Activated T-helper 1 cell treated with Interleukin-2 at 50 U/mL for 16 hours (primary cell): ENCODE measurements at places on chromosomes 13 and 19.

DNA sequence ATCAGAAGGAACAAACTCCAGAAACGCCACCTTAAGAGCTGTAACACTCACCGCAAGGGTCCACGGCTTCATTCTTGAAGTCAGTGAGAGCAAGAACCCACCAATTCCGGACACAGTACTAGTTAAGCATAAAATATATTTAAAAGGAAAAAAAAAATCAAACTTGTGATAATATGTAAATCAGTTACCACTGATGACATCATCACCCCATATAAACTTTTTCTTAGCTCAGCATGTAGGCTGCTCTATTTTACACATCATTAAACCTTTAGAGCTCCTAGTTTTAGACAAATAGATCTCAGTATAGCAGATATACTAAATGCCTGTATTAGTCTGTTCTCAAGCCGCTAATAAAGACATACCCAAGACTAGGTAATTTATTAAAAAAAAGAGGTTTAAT lies 668.1 kb downstream of the PCDH9 start:
- no peak for DNase-seq

GRCh38 chr13:113299951-113300350 lies 2.9 kb downstream of the LAMP1 start:
- no peak for DNase-seq

- no peak for DNase-seq
These were observed 1893.9 kb downstream of the PCDH9 start for GRCh38 chr13:65336087-65336749.

DNA sequence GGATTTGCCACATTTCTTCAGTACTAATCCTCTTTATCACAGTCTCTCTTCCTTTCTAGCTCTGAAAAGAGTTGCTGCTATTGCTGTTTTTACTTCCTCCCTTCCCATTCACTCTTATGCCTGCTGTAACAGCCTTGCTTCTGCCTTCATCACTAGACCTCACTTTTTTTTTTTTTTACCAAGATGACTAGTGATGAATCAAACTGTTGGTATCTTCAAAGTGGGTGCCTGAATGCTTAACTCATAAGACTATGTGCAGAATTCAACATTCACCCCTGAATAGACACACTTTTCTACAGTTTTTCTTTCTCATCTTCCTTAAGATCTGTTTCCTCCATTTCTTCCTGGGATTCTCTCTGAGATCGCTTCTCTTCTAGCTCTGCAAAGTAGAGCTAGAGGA lies 217.2 kb upstream of the HTR2A start:
- DNase-seq = no peak

- no peak for DNase-seq
These were observed 23.2 kb downstream of the SPATA13 start for GRCh38 chr13:24183741-24184182.

- DNase-seq = no peak
These were observed 8.1 kb upstream of the SIN3B start for GRCh38 chr19:16821081-16821480.

DNA sequence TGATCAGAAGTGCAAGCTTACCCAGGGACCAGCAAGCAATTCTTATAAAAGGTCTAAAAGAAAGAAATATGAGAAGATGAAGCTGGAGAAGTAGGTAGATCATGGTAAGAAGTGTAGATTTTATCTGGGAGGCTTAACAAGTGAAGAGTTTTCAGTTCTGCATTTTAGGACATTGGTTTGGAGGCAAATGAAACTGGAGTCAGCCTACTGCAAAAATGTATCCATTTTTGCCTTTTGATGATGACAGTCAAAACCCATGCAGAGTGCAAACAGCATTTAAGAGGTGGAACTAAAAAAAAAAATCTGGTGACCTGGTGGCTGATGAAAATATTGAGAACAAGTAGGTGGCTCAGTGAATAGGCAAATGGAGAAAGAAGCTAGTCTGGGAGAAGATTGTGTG lies 216.9 kb downstream of the DNAJC15 start:
- no peak for DNase-seq

DNA sequence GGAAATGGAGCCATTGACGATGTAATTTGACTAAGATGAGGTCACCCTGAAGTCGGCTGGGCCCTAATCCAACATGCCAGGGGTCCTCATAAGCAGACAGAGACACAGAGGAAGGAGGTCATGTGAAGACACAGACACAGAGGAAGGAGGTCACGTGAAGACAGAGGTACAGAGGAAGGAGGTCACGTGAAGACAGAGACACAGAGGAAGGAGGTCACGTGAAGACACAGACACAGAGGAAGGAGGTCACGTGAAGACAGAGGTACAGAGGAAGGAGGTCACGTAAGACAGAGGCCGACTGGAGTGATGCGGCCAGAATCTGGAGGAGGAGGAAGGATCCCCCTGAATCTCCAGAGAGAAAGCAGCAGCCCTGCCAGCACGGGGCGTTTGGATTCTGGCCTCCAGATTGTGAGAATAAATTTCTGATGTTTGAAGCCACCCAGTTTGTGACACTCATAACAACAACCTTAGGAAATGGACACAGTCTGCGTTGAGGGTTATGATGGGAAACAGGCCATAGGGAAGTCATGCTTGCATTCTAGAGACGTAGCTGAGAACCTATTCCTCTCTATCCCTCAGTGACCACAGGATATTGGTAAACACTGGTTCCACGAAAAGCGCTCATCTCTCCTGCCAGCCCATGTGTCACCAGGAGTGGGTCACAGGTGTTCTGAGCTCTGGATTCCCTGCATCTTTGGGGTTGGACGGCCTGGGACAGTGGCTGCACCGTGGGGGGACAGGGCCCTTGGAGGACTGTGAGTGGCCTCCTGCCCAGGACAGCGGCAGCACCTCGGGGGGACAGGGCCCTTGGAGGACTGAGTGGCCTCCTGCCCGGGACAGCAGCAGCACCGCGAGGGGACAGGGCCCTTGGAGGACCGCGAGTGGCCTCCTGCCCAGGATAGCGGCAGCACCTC lies 108.5 kb downstream of the SOX1 start:
- DNase-seq = no peak

DNA sequence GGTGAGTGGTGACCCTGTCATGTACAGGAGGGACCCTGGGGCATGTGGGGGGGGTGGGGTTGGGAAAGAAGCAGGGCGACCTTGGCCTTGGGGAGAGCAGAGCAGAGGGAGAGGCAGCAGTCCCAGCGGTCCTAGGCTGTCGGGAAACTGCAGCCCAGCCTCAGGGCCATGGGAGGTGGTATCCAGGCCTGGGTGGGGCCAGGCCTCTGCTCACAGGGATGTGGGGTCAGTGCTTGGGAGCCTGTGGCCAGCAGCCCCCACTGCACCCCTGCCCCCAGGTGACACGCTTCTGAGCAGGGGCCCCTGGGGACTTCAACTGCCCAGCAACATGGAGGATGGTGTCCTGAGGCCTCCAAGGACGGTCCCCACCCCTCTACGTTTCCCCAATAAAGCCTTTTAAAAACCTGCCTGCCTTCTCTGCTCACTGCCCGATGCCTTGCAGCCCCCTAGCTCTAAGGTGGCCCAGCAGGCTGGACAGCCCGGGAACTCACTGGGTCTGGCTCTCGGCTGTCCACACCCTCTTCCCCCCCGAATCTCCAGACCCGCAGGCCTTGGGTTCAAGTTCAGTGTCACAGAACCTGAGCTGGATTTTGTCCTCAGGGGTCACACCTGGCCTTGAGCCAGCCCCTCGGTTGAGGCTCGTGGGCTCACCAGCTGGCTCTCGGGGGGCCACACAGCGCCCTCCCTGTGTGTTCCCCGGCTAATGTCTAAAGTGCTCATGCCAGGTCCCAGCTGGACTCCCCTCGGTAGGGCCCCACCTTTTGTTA lies 6.9 kb downstream of the PNKP start:
- DNase-seq = no peak

DNA sequence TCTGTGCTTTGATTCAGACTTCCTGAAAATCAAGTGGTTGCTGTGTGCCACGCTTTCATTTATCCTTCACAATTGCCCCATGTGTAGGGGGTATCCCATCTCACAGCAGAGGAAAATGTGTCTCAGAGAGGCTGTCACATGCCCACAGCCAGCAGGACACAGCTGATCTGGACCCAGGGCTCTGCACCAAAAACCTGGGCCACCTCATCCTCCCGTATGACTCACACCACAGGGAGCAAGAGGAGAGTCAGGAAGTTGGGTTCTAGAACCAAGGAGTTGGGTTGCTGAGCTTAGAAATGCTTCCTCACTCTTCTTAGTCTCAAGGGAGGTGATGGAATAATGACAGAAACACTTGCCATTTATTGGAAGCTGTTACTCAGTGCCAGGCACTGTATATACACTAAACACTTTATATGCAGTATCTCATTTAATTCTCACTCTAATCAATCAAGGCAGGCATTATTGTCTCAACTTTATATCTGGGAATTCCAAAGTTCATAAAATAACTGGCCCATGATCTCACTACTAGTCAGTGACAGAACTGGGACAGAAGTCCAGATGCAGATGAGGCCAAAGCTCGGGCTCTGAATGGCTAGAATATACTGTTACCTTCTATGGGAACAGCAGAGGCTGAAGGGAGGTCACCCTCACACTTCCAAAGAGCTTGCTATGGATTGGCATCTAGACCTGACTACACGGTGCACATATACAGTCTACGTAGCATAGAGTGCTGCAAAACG lies 47.7 kb upstream of the ATP12A start:
- no peak for DNase-seq

- no peak for DNase-seq
These were observed 6.5 kb downstream of the ZSCAN5B start for GRCh38 chr19:56191115-56191514.

- DNase-seq = no peak
These were observed 12.7 kb upstream of the ZNF443 start for GRCh38 chr19:12453495-12453894.

DNA sequence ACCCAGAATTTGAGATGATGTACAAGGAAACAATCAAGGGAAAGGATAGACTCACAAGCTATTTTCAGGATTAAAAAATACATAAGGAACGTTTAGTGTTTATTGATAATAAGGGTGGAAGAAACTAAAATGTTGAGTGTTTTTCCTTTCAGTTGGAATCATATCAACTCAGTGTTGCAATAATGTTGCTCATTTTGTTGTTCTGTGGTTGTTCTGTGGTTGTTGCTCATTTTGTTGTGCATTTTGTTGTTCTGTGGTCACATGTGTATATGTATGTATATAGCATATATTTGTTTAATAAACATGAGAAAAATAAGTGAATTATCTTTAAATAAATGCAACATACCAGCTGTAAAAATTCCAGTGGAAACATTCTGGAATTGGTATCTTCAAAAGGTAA lies 262.4 kb upstream of the SPRY2 start:
- DNase-seq = no peak

DNA sequence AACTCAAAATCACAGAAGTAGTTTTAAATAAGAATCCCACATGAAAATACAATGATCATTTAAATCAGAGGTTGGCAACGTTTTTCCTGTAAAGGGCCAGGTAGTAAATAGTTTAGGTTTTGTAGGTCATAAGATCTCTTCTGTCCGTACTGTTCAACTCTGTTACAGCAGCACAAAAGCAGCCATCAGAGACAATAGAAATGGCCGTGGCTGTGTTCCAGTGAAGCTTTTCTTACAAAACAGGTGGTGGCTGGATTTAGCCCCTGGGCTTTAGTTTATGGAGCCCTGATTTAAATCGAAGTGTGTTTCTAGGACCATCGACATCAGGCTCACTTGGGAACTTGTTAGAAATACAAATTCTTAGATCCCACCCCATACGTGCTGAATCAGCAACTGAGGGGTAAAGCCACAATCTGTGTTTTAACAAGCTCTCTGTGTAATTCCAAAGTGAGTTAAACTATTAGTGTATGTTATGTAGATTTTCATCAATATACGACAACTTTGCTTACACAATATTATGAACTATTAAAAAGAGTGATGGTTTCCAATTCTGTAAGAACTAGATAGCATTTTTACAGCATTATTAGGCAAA lies 54.8 kb upstream of the MIR17HG start:
- DNase-seq = no peak

GRCh38 chr19:58182577-58182988 lies 278 bp upstream of the ZNF274 start:
- DNase-seq = peak; percentile 69

GRCh38 chr13:60120617-60121336 lies 43.0 kb downstream of the DIAPH3 start:
- DNase-seq = no peak

DNA sequence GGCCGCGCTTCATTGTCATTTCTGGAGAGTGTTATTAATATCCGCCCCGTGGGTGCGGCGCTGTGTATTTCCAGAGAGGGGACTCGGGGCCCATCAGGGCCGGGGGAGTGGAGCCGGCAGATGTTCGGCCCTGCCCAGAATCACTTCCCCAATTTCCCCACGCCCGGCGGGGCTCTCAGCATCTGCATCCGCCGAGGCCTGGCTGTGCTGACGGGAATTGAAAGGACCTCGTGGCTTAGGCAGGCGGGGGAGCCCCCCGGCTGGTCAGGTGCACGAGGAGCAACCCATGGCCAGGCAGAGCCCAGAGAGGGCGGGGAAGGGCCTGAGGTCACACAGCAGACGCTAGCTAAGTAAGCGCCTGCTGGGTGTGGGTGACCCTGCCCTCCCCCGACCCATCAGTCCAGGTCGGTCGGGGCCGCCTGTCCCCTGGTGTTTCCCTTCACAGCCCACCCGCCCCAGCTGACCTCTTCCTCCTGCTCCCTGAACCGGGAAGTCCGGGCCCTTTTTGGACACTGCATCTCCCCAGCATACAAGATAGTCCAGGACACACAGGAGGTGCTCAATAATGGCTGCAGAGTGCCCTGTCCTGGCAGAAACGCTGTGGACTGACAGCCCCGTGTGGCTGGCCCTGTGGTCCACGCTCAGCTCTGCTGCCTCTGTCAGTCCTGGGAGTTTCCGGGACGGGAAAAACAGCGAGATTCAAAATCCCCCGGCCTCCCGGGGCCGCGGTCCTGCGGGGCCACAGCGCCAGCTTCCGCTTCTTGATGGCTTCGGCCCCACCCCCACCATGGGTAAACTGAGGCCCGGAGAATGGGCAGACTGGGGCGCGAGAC lies 22.1 kb downstream of the ARID3A start:
- no peak for DNase-seq

GRCh38 chr13:110103534-110103933 lies 203.4 kb downstream of the COL4A1 start:
- DNase-seq = no peak

DNA sequence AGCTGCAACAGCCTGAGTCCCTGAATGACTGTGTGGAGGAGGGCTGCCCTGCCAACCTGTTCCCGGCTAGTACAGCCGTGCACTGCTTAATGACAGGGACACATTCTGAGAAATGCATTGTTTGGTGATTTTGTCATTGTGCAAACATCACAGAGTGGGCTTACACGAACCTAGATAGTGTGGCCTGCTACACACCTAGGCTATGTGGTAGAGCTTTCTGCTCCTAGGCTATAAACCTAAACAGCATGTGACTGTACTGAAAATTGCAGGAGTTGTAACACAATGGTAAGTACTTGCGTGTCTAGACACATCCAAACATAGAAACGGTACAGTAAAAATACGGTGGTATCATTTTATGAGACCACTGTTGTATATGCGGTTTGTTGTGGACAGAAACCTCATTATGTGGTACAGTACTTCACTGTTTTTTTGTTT lies 35.0 kb downstream of the VASP start:
- no peak for DNase-seq
